ENCODE measurements at places on chromosomes 6 and 20.

GRCh38 chr6:109714166-109714565 is 23.1 kb downstream of the FIG4 start:
- DNase-seq, result no peak

DNA sequence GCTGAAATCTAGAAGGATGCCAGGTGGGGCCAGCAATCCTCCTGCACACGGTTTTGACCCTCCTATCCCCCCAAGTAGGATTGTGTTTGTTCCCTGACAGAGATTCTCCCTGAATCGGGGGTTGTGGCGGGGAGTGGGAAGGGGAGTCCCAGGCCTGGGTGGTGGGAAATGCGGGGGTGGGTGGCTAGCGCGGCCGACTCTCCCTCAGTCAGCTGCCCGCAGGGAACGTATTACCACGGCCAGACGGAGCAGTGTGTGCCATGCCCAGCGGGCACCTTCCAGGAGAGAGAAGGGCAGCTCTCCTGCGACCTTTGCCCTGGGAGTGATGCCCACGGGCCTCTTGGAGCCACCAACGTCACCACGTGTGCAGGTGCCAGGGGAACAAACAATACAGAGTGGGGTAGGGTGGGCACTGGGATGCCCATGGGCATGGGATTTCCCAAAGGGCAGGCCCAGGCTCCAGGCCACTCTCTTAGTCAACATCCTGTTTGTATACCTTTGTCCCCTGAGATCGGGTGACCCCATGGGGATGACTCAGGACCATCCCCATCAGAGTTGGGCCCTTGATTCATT is 16.1 kb upstream of the ZNF76 start:
- no peak for DNase-seq

GRCh38 chr6:169969372-169970099 is 218.1 kb downstream of the ERMARD start:
- DNase-seq, result no peak

GRCh38 chr20:39554341-39554740 is 592.2 kb downstream of the DHX35 start:
- DNase-seq, result no peak

- no peak for DNase-seq
Measured at GRCh38 chr6:163828038-163828795, 413.7 kb downstream of the QKI start.

- DNase-seq, result no peak
Measured at GRCh38 chr20:63864545-63864977, 509 bp upstream of the TPD52L2 start.

GRCh38 chr6:45870531-45870930 is 145.1 kb downstream of the CLIC5 start:
- no peak for DNase-seq

- no peak for DNase-seq
Measured at GRCh38 chr6:18209539-18210197, 54.4 kb downstream of the KDM1B start.

DNA sequence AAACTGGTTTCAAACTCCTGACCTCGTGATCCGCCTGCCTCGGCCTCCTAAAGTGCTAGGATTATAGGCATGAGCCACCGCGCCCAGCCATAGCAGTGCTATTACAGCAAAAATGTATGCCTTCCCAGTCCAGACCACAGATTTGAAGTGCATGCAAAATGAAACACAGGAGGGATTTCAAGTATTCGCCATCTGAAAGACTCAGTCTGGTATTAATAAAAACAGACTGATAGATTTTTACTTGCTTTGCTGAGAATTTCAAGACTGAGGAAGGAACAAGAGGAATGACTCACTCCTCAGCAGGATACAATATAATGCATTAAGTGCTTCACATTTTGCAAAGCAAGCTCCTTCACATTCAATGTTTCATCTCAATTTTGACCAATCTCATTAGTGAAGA is 134.9 kb downstream of the TMEM200A start:
- no peak for DNase-seq

- no peak for DNase-seq
Measured at GRCh38 chr6:114000069-114000468, 29.1 kb upstream of the HDAC2 start.

GRCh38 chr6:101531538-101531937 is 138.0 kb downstream of the GRIK2 start:
- DNase-seq, result no peak

DNA sequence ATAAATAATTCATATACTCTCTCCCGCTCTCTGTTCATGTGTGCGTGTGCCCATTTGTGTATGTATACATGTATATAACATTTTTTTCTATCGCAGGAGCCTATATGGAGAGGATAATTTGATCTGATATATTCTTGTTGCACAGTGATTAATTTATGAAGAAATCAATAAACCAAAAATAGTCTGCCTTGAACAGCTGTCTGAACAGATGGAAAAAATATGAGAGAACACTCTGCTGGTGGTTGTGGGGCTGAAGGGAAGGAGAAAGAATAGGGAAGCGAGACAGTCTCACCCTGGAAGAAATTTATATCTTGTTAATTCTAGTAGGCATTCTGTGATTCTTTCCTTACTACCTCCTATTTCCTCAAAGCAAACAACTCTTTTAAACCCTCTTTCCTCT is 96.6 kb upstream of the B3GAT2 start:
- DNase-seq, result no peak

GRCh38 chr6:167719920-167720319 is 106.8 kb upstream of the AFDN start:
- DNase-seq, result no peak

GRCh38 chr6:166395351-166395750 is 12.6 kb upstream of the MPC1 start:
- DNase-seq, result no peak

GRCh38 chr6:125299257-125299656 is 2.5 kb downstream of the HDDC2 start:
- DNase-seq, result no peak

- no peak for DNase-seq
Measured at GRCh38 chr6:109075934-109076333, 18.7 kb downstream of the SESN1 start.

DNA sequence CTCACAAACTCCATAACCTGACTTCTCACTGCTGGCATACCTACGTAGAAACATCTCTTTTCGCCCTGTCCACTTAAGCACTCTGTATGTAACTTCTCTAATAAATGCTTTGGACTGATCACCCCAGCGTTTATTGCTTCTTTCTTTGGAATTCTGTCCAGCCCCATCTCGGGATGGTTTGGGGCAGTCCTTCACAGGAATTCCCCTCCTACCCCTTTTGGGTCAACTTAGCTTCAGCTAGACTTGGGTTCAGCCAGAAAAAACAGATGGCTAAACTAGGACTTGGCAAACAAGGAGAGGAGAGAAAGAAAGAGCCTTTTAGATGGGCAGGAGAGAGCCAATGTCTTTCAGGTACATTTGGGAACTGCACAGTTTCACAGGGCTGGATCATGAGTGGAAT is 3.9 kb upstream of the LTV1 start:
- no peak for DNase-seq

DNA sequence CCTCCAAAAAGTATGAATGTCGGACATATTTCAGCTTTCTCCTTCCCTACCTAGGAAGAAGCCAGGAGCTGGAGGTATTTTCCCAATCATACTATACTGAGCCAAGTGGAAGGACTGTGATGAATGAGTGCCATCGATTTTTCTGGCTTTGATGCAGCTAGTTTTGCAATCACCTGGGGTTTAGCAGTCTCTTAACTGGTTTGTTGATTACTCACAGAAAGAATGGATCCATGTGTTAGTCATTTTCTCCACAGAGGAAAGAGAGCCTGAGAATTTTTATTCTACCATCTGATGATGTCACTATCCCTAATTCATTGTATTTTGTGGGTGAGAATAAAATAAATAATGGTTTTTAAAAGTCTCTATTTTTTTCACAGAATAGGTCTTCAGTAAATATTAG is 282.9 kb upstream of the RNF217 start:
- no peak for DNase-seq

GRCh38 chr6:73606428-73606827 is 47.4 kb downstream of the SLC17A5 start:
- no peak for DNase-seq

DNA sequence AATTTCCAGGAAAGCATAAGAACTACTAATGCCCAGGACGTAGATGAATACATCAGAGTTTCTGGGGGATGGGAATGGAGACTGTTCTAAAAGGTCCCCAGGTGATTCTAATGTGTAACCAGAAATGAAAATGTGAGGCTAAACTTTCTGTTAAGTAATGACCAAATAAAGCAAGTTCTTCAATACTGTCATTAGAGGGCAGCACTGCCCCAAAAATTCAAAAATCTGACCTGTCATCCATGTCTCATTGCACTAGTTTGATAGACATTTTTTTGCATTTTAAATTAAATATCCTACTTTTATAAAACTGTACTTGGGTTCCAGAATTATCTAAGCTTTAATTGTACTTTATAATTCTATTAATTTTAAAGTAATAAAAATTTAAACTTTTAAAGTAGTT is 94.9 kb downstream of the RFX6 start:
- DNase-seq, result peak; percentile 41

DNA sequence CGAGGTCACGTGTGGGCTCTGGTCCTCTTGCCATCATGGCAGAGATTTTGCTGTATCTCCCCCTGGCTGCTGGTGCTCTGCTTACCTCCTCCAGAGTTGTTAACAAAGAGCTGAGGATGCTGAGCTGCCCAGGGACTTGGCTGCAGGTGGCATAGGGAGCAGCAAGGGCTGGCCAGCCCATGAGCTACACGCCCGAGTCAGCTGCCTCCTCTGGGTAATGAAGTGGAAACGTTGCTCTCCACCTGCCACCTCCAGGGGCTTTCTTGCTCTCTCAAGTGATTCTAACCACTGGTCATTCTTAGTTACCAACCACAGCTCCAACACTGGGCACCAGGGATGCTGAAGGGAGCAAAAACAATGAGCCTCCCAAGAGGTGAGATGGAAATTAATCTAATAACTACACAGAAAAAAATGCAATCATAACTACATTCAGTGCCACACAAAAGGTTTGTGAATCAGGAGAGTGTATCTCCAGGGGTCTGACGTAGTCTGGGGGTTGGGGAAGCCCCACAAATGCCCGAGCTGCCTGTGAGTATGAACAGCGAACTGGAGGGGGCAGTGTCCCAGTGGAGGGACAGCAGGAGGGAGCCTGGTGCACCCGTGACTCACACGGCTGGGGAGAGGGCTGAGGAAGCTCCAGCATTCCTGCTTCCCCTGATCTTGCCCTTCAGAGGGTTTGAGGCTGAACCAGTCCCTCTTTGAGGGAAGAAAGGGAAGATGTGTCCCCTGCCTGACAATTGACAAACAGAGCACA is 78.7 kb downstream of the CDH26 start:
- DNase-seq, result no peak

DNA sequence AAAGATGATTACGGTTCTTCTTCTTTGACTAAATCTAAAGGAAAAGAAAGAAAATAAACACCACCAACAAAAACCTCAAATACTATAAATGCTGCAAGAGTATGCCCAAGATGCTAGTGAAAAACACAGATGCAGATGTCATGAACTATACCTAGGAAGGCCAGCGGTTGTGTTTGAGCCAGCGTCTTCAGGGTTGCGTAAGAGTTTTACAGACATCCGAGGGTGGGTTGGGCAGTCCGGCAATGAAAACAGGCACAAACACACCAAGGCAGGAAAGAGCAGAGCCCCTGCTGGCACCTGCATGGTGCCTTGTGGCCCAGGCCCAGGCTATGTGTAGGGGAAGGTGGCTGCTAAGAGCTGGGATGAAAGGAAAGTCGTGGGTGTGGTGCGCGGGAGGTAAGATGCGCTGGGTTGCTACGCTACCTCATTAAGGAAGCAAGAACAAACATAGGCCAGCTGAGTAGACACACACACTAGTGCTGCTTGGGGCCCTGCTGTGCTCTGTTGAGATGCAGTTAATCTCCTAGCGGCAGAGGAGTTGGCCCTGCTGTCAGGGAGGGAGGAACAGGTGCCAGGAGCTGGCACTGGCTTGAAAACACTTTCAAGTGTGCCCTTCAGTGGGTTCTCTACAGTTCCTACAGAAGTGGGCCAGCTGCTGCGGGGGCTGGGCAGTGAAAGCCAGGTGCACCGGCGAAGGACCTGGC is 170.2 kb upstream of the PLN start:
- DNase-seq, result no peak

- no peak for DNase-seq
Measured at GRCh38 chr6:15994814-15995459, 133.9 kb upstream of the MYLIP start.

DNA sequence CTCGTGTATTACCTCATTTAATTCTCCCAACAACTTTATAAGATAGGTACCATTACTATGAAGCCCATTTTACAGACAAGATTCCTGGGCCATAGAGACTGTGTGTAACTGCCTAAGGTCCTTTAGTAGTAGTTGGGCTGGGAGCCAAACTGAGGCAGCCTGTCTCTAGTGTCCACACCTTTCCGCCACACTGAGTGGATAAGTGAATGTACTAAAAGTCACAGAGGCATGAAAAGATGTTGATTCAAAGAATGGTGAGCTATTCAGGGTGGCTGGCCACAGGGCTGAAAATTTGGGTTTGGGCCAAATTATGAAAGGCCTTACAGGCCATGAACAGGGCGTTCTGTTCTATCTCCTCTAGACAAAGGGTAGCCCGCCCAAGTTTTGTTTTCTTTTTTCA is 11.0 kb downstream of the CD24 start:
- no peak for DNase-seq

- no peak for DNase-seq
Measured at GRCh38 chr6:127459231-127459641, at the start of gene KIAA0408. Gene KIAA0408, minus strand, starts transcription at chr6:127459389. Its CDS starts 5,408 bp downstream, at chr6:127453981.

- DNase-seq, result no peak
Measured at GRCh38 chr20:2385496-2385895, 4.8 kb downstream of the TGM6 start.

DNA sequence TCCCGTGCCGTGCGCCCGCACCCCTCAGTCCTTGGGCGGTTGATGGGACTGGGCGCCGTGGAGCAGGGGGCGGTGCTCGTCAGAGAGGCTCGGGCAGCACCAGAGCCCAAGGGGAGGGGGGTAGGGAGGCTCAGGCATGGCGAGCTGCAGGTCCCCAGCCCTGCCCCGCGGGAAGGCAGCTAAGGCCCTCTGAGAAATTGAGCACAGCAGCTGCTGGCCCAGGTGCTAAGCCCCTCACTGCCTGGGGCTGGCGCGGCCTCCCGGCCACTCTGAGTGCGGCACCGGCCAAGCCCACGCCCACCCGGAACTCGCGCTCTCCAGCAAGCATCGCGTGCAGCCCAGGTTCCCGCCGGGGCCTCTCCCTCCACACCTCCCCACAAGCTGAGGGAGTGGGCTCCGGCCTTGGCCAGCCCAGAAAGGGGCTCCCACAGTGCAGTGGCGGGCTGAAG is 16.4 kb downstream of the SOX4 start:
- DNase-seq, result no peak

DNA sequence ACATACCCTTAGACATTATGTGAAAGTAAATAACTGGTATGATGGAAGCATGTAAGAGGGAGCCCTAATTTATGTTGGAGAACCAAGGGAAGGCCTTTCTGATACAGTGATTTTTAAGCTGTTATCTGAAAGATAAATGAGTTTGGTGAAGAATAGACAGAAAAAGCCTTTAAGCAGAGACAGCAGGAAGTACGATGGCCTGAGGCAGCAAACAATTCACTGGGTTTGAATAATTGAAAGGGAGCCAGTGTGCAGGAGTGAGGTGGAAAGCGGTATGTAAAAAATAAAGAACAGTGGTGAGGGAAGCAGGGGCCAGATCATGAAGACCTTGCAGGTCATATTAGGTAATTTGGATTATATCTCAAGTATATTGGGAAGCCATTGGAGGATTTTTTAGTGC is 4.1 kb upstream of the RAB23 start:
- DNase-seq, result no peak

Data from Jurkat, Clone E6-1 (cell line).